SK-N-SH (cell line): ENCODE measurements at places on chromosomes 7 and 10. TPM values are rescaled to one million over a fixed set of nuclear protein-coding genes. Genes with fewer than 3 reads are reported as not detected.

CCNJ gene
- 4.3 and 5.6 TPM in 2 replicates for polyA plus RNA-seq

TYW1B gene
- 1.4 and 1.8 TPM in 2 replicates for polyA plus RNA-seq

CALHM3 gene
- polyA plus RNA-seq = not detected in 2 replicates

- DNase-seq = no peak
These were observed 9.5 kb upstream of the SMC3 start for GRCh38 chr10:110558041-110558440.

- no peak for DNase-seq
These were observed 384.9 kb downstream of the THSD7A start for GRCh38 chr7:11447106-11447505.

DNA sequence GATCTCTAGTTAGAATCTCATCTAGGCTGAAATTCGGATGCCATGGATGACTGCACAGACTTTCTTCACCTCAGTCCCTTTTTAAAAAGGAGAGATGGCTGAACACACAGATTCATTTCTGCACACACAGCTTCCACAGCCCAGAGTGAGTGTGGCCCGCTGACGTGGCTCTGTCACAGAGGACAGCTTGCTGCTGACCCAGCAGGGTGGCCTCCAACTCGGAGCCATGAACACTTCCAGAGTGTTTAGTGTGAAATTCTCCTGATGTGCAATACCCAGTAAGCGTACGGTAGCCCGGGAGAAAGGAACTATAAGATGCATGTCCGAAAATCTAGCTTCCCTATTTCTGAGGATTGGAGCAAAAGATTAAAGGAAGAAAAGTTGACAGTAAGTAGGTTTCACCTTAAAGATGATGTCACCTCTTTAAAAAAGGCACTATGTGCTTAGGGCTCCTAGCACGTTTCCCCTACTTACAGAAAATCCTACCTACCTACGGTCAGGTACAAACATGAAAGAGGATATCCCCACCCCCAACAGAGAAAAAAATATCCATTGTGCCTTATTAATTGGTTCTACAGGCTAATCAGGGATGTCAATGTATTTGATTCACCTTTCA, 162.2 kb downstream of the RAPGEF5 start:
- DNase-seq = no peak

DNA sequence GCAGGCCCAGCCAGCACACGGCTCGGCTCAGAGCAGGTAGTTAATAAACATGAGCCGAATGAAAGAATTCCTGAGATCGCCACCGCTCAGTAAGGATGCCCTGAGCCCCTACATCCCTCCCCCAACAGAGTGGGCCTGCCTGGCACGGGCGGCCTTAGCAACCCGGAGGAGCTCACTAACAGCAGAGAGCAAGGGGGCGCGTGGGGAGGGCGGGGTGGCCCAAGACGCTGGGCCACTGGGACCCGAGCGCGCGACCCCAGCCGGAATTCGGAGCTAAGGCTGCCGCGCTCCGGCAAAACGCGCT, 403 bp upstream of the ENO4 start:
- no peak for DNase-seq

DNA sequence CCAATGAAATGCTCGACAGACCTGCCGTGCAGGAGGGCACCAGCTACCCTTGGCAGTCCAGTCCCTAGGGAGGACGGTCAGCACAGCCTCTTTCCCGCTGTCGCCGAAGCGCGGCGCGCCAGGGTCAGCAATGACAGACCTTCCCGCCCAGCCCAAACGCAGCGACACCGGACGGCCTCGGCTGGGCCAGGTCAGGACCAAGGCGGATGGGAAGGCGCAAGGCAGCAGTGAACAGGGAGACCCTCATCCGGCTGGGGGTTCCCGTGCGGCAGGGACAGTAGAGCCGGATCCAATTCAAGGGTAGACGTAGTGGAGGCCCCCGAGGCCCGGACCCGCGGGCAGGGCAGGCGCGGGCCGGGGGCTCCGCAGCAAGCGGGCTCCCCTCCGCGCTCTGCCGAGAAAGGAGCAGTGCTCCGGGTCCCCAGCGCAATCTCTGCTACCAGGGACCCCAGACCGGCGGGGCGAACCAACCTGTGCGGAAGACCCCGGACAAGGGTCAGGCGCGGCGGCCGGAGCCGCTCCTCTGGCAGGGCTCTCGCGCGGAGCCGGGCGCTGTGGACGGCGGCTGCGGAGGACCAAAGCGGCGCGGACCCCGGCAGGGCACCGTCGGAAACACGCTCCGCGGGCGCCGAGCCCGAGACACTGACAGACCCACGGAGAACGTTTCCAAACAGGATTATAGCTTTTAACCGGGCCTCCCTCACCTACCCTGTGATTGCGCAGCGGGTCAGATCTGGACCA, at the start of gene SEC31B:
Gene SEC31B, minus strand, starts transcription at position 551 of the 741 bp plus-strand sequence. CDS start 2,909 bp downstream, outside the sequence.
- peak; percentile 85 for DNase-seq

DNA sequence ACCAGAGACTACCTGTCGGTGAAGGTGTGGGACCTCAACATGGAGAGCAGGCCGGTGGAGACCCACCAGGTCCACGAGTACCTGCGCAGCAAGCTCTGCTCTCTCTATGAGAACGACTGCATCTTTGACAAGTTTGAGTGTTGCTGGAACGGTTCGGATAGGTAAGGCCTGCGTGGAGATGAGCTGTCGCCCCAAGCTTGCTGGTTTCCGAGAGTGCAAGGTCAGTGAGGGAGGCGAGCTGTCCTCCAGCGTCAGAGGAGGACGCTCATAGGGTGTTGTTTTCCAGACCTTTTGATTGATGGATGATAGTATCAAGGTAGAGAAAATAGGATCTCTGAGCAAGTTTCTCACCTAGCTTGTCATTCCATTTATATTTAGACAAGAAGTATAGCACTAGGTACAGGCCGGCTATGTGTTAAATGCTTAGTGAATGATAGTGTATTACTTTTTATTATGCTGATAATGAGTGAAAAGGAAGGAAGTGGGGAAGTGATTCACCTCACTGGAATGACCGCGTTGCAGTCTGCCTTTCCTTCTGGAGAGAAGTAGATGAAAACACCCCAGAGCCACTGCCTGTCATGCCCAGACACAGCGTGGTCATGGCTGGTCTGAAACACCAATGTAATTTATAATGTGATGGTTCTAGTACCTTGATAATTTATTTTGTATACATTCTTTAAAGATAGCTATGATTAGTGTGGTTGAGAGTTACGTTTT, 33.9 kb downstream of the BNIP3 start:
- no peak for DNase-seq

DNA sequence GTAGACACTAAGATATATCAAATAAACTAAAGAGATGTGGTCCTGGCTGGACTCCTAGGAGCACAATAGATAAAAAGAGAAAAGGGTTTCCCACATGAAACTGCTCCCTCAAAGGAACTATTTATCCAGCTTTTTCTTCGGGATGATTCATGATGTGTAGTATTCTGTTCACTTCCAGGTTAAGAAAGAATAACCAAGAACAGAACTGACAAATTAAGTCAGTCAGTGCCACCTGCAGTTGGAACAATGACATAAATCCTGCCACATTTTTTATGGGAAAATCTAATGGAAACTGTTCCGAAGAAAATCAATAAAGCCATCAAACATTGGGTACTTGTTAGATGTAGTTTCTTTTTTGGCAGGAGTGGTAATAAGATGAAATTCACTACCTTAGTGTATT, 87.1 kb downstream of the POLR1F start:
- no peak for DNase-seq
